Activated CD4-positive, alpha-beta T cell treated with anti-CD3 and anti-CD28 coated beads, Interleukin-2, amount 50 U/mL, for 16 hours (primary cell): ENCODE measurements at places on chromosomes 1 and 21.

DNA sequence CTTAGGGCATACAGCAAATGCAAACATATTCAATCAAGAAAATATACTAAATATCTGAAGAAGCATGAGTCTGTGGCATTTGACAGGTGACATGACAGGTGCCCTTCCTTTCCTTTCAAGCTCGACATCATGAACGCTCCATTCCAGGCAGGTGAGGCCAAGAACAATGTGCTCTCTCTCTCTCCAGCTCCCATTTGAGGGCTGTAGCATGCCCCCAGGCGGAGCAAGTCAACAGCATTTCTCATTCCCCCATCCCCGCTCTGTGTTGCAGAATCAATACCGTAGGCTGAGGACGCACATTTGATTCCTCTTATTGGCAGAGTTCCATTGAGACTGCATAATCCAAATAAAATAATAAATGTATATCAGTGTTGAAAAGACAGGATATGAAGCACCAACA lies 24.6 kb upstream of the PLPPR4 start:
- no peak for DNase-seq

GRCh38 chr21:34840693-34841092 lies 171.9 kb downstream of the CLIC6 start:
- no peak for DNase-seq

DNA sequence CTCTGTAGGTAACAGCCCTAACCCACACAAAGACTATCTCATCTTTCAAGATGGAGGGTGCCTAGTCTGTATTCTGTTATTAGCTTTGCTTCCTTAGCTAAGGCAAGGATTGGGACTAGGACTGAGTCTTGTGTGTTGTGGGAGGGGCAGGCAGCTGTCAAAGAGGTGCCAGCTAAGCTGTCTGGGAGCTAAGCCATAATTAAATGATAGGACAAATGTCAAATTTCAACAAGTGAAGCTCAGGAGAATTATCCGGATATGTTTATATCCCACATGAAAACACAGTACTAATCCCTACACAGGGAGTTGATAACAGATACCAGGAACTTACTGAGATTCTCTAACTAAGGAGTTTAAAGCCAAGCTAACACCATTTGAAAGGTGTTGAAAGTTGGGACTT lies 70.5 kb upstream of the NGF start:
- DNase-seq, result no peak

DNA sequence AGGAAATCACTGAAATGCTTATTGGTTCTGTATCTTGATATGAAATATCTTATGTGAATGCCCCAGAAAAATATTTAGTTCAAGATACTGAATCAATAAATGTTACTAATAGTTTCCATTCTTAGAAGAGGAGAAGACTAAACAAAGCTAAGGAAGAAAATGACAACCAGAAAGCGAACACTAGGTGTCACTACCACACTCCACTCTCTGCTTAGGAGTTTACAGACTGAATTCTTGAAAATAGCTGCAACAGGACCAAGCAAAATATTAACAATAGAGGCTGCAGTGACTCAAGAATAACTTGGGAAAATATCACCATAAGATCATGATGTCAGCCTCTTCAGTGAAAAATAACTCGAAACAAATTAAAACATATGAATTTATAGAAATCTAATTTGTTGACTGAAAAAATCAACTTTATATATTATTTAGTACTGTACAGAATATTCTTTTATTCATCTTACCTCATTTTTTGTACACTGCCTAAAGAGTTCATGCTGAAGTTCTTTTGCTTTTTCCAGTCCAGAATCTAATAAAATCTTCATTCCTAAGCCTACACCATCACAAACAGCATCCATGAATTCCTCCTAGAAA lies 61.6 kb downstream of the KIF14 start:
- peak; percentile 42 for DNase-seq

DNA sequence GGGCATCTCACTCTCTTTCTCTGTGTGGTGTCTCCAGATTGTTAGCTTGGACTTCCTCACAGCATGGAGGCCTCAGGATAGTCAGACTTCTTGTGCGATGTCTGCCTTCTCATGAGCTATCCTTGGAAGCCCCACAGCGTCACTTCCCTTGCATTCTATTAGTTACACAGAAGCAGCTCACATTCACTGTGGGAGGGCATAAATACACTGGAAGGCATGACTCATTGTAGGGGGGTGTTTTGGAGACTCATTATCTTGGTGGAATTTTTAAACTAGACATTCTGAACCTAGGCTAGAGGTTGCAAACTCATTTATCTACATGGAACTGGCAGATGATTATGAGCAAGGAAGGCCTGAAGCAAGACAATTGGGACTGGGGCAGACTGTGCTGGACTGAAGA lies 21.4 kb upstream of the FASLG start:
- no peak for DNase-seq

- no peak for DNase-seq
Measured at GRCh38 chr1:51218570-51218969, 17.5 kb upstream of the RNF11 start.

GRCh38 chr1:226003502-226004170 lies 4.5 kb upstream of the SDE2 start:
- DNase-seq, result no peak

DNA sequence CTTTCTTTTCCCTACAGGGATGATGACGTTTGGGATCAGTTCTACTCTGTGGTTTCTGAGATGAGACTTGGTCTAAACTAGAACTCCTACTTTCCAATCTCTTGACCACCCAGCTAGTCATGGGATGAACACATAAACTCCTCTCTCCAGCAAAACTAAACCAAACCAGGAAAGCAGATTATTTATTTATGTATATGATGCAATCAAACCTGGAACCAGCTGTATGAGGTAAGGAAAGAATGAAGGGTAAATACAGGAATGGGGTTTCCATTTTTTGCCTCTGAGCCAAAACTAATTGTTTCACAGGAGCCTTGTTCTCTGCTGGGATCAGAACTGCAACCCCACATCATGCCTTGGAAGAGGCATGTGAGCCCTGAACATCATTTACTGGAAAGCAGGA lies 3.3 kb upstream of the AGT start:
- DNase-seq, result no peak

- no peak for DNase-seq
Measured at GRCh38 chr1:67300561-67300960, 7.1 kb upstream of the IL12RB2 start.

- no peak for DNase-seq
Measured at GRCh38 chr1:20936216-20936615, 149.1 kb upstream of the HP1BP3 start.

DNA sequence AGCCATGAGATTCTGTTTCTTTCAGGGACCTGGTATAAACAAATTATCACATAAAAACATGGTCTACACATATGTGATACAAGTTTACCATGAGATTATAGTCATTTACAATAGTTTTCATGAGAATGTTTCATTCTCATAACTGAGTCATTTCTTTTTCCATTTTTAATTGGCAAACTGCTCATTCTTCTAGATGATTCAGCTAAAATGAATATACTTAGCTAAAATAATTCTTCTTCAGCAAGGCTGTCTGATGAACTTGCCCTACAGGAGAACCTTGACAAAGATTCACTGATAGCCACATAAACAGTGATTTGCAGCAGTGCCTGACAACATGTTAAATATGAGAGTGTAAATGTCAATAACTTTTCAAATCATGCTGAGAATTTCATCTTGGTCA lies 253.2 kb downstream of the FMN2 start:
- no peak for DNase-seq

DNA sequence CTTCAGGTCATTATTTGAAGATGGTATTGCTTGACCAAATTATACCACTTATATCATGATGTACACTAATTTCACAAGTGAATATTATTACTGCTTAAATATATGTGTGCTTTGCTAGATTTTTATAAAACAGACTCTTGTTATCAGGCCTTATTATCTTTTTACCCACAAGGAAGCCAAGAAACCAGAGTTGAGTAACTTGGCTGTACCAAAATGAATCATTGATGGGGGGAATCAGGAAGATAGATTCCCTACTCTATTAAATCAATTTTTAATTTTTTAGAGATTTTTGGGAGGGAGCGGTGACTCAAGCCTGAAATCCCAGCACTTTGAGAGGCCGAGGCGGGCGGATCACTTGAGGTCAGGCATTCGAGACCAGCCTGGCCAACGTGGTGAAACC lies 16.0 kb upstream of the SCCPDH start:
- no peak for DNase-seq

- no peak for DNase-seq
Measured at GRCh38 chr1:153403421-153404085, 12.7 kb upstream of the S100A8 start.

DNA sequence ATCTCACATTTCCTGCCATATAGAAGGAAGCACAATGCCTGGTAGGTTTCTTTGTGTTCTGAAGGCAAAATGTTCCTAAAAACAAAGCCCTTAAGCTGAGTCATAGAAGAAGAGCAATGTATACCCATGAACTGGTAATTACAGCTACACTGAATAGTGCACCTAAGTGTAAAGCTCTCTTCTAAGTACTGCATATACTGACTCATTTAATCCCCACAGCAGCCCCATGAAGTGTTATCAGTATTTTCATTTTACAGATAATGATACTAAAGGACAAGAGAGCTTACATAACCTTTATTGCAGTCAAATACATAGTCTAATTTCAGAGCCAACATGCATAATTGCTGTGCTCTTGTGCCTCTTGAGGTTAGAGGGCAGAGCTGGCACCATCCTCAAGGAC lies 239.9 kb downstream of the DPYD start:
- DNase-seq, result peak; percentile 22

GRCh38 chr1:245322673-245323072 lies 167.9 kb downstream of the KIF26B start:
- no peak for DNase-seq

GRCh38 chr1:88648706-88649105 lies 35.4 kb upstream of the PKN2 start:
- no peak for DNase-seq

DNA sequence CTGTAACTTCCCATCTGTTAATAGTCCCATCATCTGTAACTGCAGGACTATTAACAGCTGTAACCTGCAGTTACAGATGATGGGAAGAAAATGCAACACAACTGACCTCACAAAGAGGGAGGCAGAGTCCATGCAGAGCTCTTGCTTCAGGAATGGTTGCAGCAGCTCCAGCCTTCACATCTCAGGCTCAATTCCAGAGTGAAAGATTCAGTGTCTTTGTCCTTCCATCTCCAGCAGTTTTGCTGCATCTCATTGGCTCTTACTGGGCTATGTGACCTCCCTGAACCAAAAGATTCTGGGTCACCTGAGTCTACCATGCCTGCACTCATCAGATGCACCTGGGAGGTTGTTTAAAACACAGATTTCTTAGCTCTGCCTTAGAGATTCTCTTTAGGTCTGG lies 686.7 kb downstream of the MATN1 start:
- DNase-seq, result no peak

- peak; percentile 62 for DNase-seq
Measured at GRCh38 chr1:205488074-205488723, 16.3 kb upstream of the CDK18 start.

DNA sequence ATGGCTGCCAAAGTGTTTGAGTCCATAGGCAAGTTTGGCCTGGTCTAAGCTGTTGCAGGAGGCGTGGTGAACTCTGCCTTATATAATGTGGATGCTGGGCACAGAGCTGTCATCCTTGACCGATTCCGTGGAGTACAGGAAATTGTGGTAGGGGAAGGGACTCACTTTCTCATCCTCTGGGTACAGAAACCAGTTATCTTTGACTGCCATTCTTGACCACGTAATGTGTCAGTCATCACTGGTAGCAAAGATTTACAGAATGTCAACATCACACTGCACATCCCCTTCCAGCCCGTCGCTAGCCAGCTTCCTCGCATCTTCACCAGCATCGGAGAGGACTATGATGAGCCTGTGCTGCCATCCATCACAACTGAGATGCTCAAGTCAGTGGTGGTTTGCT lies 215.8 kb upstream of the JUN start:
- no peak for DNase-seq

DNA sequence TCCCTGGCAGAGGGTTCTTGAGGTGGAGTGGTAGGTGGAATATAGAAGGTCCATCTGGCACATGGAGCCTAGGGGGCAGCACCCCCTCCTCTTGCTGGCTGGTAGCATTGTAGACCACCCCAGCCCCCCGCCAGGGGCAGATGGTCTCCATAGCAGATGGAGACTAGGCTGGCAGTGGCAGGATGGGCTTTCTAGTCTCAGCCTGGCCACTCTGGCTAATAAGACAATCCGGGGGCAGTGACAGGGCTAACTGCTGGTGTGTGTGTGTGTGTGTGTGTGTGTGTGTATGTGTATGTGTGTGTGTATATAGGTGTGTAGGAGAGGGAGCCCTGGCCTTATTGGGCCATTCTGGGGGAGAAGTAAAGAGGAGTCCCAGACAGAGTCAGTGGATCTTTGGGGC lies 16.1 kb downstream of the UTP11 start:
- DNase-seq, result no peak
